Hematopoietic multipotent progenitor cell (in vitro differentiated cells): ENCODE measurements at places on chromosomes 5 and 9.
A peak's percentile ranks its signal among the peaks of the same experiment; 100 is the strongest.

DNA sequence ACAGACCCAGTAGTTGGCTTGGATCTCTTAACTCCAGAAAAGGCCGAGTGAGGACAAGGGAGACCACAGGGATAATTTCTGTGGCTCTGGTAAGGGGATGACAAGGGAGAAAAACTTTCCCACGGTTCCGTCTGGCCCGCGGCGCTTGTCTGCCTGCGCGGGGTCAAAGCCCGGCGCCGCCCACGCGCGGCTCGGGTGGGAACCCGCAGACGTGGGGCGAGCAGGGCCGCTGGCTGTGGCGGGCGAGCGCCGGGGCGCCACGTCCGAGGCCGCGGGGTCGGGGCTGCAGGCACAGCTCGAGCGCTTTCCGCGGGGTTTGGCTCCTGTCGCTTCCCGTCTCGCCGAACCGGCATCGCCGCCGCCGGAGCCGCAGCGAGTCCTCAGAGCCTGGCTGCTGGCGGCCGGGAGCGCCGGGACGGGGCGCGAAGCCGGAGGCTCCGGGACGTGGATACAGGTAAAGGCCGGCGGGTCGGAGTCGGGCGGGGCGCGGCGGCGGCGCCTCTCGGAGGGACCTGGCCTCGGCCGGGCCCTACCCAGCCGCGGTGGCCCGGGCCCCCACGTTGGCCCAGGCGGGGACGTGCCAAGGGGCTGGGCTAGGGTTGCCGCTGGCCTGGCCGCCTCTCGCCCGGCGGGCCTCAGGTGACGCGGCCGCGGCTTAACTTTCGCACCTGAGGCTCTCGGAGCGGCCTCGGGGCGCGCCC lies at the start of gene RNF180:
Gene RNF180 (plus strand): TSS at position 344 of the 701 bp plus-strand sequence. CDS start 34,965 bp downstream, outside the sequence.
- DNase-seq: peak; percentile 34

- no peak for DNase-seq
These were observed 302.4 kb downstream of the RAB3C start for GRCh38 chr5:58885260-58885659.

DNA sequence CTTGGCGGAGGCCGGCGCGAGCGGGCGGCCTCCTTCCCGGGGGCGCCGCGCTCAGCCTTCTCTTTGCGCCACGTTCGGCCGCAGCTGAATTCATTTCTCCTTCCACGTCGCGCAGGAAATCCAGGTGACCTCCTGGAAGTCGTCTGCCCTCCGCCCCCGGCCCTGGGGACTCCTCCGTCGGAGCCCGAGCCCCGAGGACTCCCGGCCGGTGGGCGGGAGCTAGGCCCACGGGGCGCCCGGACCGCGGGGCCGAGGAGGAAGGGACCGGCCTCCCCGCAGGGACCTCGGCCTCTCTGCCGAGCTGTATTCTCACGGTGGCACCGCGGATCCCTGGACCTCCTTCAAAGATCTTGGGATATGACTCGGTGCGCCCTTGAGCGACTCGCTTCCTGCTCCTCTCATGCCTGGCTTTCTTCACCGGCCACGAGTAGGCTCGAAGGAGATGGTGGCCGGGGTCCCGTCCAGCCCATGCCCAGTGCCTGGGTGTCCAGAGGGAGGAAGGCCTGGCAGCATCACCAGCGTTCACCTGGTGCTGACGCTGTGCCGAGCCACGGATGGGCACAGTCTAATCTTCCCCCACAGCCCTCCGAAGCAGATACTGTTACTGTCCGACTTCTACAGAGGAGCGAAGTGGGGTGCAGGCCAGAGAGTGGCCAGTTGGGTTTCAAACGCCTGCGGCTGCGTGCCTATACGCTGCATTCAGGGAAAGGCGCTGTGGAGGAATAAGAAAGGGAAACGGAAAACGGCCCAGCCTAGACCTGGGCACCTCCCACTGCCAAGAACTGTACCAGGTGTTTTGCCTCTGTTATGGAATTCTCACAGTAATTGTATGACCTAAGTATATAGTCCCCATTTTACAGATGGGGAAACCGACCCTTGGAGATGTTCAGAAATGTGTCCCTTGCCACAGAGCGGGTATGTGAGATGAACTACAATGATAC lies 47.3 kb downstream of the PAX5 start:
- no peak for DNase-seq

DNA sequence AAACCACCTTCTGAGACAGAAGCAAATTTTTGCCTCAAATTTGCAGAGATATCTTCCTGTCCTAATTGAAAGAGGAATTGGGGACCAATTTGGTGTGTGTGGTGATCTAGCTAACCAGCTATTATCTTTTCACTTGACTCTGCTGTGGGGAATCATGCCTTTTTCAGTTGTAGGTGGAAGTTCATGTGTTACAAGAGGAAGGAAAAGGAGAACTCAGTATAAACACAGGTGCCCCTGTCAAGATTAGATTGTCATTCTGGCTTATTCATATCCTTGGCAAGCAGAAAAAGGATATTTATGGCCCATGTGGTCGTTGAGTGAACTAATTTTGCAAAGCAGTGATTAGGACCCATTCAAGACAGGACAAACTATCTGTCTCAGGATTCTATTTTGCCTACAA lies 336.8 kb upstream of the SLC30A5 start:
- peak; percentile 50 for DNase-seq

DNA sequence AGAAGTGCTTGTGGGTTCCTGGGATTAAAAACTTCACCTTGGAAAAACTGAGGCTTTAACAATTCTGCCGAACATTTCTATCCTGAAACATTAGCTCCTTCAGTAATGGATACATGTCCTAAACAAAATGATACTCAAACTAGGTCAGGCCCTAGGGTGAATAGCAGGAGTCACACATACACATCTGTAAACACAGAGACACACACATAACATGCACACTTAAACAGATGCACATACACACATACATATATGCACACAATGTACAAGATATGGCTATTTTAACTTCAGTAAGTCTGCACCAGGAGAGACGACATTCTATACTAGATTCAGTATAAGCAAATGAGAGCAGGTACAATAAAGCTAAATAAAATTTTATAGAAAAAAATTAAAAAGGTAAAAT lies 124.4 kb downstream of the DCP2 start:
- no peak for DNase-seq

DNA sequence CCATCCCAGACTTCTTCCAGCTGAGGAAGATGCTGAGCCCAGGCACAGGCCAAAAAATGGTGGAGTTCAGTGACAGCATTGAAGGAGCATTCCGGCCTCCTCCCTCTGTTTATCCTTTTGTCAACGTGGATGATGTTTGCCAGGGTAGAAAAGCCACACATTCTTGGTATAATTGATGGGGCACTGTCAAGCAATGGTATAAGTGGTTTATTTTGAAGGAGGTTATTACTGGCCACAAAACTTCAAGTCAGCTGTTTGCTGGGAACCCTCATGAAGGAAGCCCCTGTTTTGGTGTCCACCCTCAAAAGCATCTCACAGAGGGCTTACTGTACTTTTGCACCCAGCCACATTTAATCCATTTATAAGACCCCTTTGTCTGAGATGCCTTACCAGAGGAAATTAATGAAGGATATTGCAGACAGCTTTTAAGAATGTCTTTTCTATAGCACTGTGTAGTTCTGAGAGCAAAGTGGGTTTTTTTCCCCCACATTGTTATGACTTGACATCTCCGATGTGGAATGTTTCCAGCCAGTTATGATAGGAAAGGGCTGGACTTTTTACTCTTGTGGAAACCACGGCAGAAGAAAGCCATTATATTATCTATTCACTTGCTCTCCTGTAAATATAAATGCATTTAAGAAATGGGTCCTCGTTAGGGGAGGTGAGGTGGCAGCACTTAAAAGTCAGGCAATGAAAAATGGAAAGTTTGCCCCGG lies 95.5 kb upstream of the SPATA31D4 start:
- no peak for DNase-seq

DNA sequence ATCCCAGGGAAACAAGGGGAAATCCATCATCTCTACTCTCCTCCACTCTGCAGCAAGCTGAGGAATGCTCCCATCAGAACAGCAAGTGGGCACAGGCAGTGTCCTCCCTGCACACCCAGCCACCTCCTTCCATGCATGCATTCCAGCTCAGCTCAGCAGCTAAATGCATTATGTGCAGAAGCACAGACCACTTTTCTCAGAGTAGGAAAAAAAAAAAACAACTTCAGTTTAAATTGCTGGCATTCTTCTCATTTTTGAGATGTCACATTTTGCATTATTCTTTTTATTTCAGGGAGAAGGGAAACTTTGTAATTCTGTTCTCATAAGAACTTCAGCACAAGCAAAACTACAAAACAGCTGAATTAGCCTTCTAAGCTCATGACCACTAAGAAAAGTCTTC lies 312.2 kb downstream of the SEMA5A start:
- DNase-seq: no peak
